Cardiac muscle cell (in vitro differentiated cells and primary cell): ENCODE measurements at places on chromosomes 2 and 18. TPM values are rescaled to one million over a fixed set of nuclear protein-coding genes. Genes with fewer than 3 reads are reported as not detected.

GRCh38 chr2:22027345-22028005, 903.7 kb downstream of the TDRD15 start:
- DNase-seq, result no peak

DNA sequence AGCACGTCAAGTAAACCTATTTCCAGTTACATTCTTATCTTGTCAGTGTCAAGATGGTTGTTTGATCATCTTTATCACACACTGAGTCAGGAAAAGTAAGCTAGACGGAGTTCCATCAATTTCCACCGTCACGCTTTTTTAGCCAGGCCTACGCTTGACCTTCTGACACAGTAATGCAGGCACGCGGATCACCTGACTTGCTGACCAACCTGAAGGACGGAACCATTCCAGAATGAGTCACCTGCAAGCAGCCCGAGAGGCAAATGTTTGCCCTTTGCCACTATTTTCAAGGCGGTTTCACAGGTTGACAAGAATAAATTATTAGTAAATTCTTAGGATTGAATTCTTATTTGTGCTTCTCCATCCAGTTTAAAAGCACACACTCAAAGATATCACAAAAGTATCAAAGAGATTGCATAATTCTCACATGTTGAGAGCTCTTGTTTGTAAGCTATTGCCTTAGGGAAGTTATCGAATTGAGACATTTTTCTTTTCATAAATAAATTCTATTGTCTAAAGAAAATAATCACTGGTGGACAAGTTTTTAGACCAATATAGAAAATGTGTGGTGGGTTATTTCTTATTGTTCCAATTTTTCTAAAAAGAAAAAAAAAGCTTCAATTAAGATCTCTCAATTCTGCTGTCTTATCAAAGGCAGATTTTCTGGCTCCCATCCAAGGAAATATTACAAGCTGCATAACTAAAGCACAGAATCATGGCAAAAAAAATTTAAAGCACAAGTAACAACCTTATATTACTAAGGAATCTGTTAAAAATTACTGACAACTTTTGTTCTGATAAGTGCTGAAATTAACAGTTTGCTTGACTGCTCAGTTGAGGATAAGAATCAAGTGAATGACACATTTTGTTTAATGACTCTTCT, 31.9 kb downstream of the UXS1 start:
- peak; percentile 83 for DNase-seq

GRCh38 chr18:45026162-45026561, 345.5 kb downstream of the SETBP1 start:
- no peak for DNase-seq

DNA sequence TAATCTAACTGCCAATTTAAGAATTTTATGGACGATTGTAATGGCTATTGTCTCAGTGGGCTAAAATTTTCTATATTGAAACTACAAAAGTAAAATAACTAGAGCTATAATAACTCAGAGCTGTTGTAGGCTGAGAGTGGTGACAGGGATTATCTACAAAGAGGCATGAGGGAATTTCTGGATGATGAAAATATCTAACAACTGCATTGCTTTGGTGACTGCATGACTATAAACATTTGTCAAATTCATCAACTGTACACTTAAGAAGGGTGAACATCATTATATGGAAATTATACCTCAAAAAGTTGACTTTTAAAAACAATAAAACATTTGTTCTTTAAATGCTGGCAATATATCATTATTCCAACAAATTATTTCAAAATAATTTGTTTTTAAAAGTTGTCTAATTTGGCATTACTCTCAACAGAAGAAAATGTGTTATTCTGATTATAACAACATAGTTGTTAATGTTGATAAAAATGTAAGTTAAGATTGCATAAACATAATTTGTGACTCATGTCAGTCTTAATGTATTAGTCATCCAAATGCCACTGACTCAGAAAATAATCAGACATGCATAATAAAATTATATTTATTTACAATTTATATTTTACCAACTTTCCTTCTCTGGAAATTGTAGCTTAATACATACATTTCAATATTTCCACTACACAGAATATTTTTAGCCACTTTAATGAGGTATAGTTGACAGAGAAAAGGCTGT, 865.1 kb upstream of the VRK2 start:
- DNase-seq, result peak; percentile 21

DNA sequence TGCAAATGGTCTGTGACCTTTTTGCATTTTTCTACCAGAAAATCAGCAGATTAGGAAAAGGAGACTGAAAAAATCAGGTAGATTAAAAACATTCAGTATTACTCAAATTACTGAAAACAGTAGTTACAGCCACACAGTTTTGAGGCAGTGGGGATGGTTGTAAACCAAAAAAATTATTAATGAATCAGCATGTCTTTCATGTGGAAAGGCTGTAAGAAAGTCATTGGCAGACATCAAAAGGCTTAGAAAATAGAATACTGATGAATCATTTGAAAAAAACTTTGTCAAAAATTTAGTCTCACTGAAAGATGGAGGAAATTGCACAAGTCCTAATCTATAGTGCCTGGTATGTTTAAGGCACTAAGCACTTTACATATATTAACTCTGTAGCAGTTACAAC, 133.9 kb upstream of the GCFC2 start:
- DNase-seq, result peak; percentile 46

DNA sequence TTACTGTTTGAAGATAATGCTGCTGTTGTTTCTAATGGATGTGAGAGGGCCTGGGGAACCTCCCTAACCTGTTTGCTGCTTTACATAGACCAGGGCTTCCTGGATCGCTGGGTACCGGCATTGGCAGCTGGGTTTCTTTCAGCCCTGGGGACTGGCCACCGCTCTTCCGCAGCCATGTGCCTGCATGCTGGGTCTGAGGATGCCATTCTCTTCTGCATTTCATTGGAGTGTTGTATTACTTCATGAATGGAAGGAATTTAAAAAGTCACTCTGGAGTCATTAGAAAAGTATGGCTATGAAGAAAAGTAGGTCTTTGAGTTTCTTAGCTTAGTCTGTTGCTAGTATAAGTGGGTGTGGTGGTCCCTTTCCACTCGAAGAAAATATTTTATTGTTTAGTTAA, 107.3 kb upstream of the MGAT5 start:
- DNase-seq, result no peak

GRCh38 chr2:123179526-123179925, 845.6 kb upstream of the CNTNAP5 start:
- no peak for DNase-seq

GRCh38 chr18:26424428-26425147, 123.8 kb downstream of the KCTD1 start:
- DNase-seq, result no peak

- no peak for DNase-seq
Observed at GRCh38 chr2:24720310-24720709, 72.9 kb downstream of the PTRHD1 start.

- no peak for DNase-seq
Observed at GRCh38 chr18:53165770-53166169, 825.8 kb downstream of the DCC start.

DNA sequence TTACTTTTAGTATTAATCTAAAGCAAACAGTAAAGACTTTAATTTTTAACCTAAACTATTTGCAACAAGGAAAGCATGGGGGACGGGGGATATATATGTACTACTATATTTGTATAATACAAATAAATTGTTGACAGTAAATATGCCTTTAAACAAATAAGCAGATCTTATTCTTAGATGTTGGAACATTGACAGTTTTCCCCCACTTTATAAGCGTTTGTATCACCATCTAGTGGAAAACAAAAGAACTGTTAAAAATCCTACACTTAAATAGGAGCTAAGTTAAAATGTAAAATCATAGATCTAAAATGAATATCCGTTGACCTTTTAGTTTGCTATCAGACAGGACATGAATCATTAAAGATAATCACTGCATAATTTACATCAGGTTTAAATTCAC, 50.0 kb downstream of the RBBP8 start:
- peak; percentile 29 for DNase-seq

CXCR1 gene
- total RNA-seq, result not detected in 2 replicates

INSIG2 gene
- 12.4 and 21.8 TPM in 2 replicates for total RNA-seq

MBP gene
- total RNA-seq, result 0.04 and 0.42 TPM in 2 replicates

REG1B gene
- not detected in 2 replicates for total RNA-seq

PARD3B gene
- 4.5 and 8.5 TPM in 2 replicates for total RNA-seq

RIT2 gene
- not detected in 2 replicates for total RNA-seq
